ENCODE measurements at places on chromosomes 16 and 17.
A peak's percentile ranks its signal among the peaks of the same experiment; 100 is the strongest.

- no peak for DNase-seq
These were observed at the start of gene SNAI3 for GRCh38 chr16:88686439-88687253. Gene SNAI3, minus strand, starts transcription at chr16:88686507. Its CDS starts 101 bp downstream, at chr16:88686406.

GRCh38 chr17:72359811-72360210 is 239.0 kb downstream of the SOX9 start:
- DNase-seq: no peak

DNA sequence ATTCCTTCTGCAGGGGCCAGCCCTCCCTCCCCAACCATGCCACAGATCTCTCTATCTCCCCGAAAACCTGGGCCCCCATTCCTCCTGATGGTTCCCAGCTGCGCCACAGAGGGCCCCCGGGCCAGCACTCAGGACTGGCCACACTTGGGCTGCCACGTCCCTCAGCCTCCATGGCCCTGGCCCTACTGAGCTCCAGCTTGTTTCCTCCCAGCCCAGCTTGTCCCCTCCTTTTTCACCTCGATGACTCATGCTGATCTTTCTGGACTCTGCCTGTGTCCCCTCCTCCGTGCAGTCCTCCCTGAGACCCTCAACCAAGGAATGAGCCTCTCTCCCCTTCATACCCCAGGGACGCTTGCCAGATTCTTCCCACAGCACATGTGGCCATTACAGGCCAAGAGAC is 10.9 kb upstream of the FAM83G start:
- no peak for DNase-seq

DNA sequence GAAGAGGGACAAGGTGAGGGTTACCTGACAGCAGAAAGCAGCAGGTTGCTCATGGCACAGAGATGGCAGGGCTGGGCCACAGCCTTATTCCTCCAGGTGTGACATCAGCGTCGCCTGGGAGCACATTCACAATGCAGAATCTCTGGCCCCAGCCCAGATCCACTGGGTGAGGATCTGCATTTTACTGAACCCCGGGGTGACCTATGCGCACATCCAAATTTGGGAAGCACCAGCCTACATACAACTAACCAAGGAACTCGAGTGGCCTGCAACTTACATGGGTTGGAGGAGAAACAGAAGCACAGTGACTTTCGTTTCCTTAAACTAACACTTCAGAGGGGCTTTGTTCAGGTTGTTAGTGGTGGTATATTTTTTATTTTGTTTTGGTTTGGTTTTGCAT is 17.6 kb downstream of the CPPED1 start:
- DNase-seq: no peak

GRCh38 chr17:42512733-42513251 is 23.2 kb upstream of the NAGLU start:
- no peak for DNase-seq

DNA sequence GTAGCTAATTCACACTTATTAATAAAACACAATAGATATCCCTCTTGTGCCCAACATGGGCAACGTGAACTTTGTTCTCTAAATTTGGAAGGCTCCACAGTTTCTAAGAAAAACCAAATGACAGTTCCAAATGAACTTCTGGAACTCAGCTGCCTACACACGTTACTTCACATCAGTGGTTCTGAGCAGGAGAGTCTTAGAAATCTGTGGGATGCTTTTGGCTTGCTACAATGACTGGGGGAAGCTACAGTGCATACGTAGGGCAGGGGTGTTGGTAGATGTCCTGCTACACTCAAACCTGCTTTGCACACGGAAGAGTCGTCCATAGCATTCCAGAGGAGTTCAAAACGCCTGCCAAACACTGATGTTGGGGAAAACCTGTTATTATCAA is 8.0 kb downstream of the TXNDC11 start:
- no peak for DNase-seq

DNA sequence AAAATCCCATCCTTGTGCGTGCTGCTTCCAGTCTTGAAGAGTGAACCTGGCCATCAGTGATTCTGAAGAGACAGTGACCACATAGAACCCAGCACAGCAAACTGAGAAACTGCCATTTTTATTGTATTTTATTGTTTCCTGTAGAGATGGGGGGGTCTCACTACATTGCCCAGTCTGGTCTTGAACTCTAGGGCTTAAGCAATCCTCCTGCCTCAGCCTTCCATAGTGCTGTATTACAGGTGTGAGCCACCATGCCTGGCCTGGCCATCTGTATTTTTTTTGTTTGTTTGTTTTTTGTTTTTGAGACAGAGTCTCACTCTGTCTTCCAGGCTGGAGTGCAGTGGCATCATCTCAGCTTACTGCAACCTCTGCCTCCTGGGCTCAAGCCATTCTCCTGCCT is 13.9 kb downstream of the CENPV start:
- DNase-seq: no peak

DNA sequence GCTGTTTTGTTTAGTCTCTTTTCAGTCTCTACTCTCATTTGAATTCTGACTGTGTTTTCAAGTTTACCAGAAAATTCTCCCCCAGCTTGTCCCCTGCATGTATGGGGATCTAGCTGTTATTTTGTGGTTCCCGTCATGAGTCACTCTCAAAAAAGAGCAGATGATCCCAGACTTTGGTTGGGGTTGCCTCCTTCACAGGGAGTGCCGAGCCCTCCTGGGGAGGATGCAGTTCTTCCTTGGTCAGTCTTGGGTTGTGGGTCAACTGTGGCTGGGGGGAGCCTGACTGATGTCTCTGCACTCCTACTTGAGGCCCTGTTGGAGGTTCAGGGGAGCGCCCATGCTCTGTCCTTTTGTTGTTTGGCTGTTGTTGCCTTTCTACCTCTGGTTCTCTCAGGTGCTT is 37.7 kb downstream of the EPN2 start:
- no peak for DNase-seq

- peak; percentile 32 for DNase-seq
These were observed at the start of gene LDHD for GRCh38 chr16:75116081-75116910. Gene LDHD, minus strand, starts transcription at chr16:75116780. Its CDS starts 60 bp downstream, at chr16:75116720.

GRCh38 chr16:4570688-4571321 is 14.7 kb downstream of the C16orf96 start:
- DNase-seq: no peak

- DNase-seq: no peak
These were observed 135.1 kb downstream of the MRM1 start for GRCh38 chr17:36736201-36737156.

GRCh38 chr17:81429821-81430551 is 34.7 kb downstream of the BAHCC1 start:
- peak; percentile 55 for DNase-seq

- DNase-seq: no peak
These were observed 504.9 kb upstream of the HSBP1 start for GRCh38 chr16:83302853-83303252.

DNA sequence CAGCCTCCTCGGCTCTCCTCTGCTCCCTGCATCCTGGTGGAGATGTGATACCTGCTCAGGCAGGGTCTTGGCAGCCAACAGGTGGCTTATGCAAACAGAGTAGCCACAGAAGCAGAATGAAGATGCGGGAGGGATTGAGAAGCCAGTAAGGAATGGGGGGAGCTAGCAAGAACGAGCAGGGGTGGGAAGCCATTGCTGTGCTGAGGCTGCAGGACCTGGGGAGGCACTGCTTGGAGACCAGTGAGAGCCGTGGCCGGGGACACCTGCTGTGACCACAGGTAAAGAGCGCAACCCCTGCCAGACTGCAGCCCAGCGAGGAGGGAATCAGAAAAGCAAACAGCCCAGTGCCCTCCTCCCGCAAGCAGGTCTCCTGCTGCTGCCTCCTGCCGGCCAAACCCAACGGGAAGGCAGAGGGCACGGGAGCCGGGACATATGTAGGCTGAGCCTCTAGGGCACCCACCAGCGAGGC is 14.7 kb downstream of the AIPL1 start:
- no peak for DNase-seq

- no peak for DNase-seq
These were observed 12.2 kb downstream of the PIK3R5 start for GRCh38 chr17:8953156-8953885.

DNA sequence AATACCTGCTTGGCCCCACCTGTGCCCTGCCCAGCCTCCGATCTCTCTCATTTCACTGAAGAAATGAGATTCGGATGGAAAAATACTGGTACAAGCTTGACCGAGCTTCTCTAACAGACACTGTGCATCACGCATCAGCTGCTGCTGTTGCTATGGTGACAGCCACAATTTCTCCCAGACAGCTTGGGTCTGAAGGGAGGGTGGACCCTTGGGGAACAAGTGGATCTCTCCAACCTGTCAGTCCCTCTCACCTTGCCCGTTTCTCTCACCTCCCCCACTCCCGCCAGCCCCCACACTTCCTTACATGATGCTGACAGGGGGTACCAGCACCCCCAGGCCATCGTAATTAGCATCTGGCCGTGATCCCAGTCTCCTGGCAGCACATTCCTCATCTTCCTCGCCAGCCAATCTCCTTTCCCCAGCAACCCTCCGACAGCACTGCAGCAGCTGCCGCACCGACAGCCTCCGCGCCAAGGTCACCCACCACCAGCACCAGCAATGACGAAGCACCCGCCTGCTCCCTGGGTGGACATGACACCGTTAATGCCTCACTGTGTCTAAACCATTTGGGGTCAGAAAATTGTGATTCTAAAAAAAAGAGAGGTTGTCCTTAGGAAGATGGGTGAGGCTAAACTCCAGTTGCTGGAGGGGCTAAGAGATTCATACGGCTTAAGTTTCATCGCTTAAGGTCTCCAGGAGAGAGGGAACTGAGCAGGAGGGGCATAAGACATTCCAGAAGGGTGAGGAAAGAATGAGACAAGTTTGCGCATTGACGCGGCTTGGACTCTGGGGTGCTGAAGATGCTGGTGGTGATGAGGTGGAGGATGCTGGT is 58.6 kb upstream of the TNRC6A start:
- DNase-seq: peak; percentile 82

DNA sequence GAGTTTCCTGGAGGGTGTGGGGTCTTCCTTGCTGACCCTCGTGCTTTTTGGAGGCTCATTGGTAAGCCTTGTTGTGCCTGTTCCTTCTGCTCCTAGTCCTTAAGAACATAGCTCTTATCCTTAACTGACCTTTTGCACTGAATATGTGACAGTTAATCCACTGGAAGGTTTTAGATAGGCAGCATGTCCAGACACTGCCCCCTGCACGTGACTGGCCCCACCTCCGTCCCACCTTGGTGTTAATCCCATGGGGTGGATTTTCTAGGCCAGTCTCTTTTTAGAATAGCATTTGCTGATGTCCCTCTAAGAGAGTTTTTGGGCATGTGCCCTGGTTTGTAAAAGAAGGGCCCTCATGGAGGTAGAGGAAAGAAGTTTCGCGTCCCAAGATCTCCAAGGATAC is 58.3 kb downstream of the RBFOX1 start:
- DNase-seq: no peak

GRCh38 chr17:8799570-8800212 is 526 bp upstream of the MFSD6L start:
- no peak for DNase-seq

DNA sequence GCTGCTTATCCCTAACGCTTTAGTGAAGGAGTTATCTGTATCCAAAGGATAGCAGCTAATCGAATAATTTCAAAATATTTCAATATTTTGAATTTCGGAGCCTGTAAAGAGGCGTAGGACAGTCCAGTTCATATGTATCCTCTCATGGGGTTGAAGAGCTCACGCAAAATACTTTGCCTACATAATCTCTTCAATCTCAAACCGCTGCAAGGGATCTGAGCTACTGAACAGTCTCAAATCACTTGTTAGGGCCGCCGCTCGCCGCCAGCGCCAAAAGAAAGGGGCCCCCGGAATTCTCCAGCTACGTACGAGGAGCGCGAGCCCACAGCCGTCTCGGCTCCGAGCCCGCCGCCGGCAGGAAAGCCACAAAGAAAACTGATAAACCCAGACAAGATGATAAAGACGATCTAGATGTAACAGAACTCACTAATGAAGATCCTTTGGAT is 601 bp upstream of the RFWD3 start:
- no peak for DNase-seq

- no peak for DNase-seq
These were observed 142.5 kb downstream of the SNX29 start for GRCh38 chr16:12119037-12119436.

GRCh38 chr16:89001117-89002027 is 24.4 kb upstream of the CBFA2T3 start:
- DNase-seq: no peak

DNA sequence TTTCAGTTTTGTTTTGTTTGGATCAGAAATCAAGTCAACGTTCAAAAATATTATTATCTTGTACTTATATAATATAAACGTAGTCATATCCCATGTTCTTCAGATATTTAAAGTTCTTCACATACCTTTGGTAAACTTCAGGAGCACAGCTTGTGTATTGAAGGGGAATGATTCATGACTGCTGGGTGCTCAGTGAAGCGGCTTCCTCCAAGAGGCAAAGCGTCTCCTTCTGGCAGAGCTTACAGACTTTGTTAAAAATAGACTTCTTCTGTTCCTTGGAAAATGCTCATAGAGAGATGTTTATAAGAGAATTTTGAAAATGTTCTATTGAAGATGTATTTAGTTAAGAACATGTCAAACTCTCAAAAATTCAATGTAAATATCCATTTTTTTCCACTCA is 155.6 kb upstream of the CNTNAP4 start:
- no peak for DNase-seq

- no peak for DNase-seq
These were observed 3.2 kb upstream of the NLK start for GRCh38 chr17:28039251-28039650.

GRCh38 chr16:2328428-2328827 is 12.1 kb downstream of the ABCA3 start:
- no peak for DNase-seq

GRCh38 chr17:44871556-44871955 is 23.9 kb downstream of the HIGD1B start:
- DNase-seq: no peak

DNA sequence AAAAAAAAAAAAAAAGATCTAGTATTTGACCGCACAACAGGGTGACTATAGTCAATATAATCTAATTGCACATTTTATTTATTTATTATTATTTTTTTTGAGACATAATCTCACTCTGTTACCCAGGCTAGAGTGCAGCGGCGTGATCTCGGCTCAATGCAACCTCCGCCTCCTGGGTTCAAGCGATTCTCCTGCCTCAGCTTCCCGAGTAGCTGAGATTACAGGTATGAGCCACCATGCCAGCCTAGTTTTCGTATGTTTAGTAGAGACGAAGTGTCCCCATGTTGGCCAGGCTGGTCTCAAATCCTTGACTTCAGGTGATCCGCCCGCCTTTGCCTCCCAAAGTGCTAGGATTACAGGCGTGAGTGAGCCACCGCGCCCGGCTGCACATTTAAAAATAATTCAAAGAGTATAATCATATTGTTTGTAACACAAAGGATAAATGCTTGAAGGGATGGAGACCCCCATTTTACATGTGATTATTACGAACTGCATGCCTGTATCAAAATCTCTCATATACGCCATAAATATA is 794 bp downstream of the ANKS3 start:
- DNase-seq: no peak

Data from fibroblast of the conjunctiva (primary cell).